ENCODE measurements at places on chromosomes 11 and 22. TPM values are rescaled to one million over a fixed set of nuclear protein-coding genes. Genes with fewer than 3 reads are reported as not detected.

Gene GGTLC2
- total RNA-seq, result not detected

Gene GRIA4
- not detected for total RNA-seq

Gene KLHDC7B
- not detected for total RNA-seq

Gene PAX6
- 2.0 TPM for total RNA-seq

Gene CCDC90B
- total RNA-seq, result 56.0 TPM

Gene NXPE4
- not detected for total RNA-seq

Gene ANO9
- total RNA-seq, result 0.96 TPM

Gene EFCAB6
- total RNA-seq, result 0.35 TPM

Gene SYT12
- 10.3 TPM for total RNA-seq

Gene YIF1A
- total RNA-seq, result 120 TPM

Gene OR51I1
- total RNA-seq, result not detected

Gene CD3D
- total RNA-seq, result not detected

Gene CST6
- total RNA-seq, result not detected

All from A549 treated with CpdA at 1 μM for 4 hours (cell line).